ENCODE measurements at places on chromosomes 6 and 20. TPM values are rescaled to one million over a fixed set of nuclear protein-coding genes. Genes with fewer than 3 reads are reported as not detected.

TMEM244 gene
- total RNA-seq = not detected

SPTLC3 gene
- total RNA-seq = 7.8 TPM

GTSF1L gene
- not detected for total RNA-seq

GRCh38 chr6:111437573-111437972 lies 45.4 kb downstream of the REV3L start:
- DNase-seq = no peak

SLC17A2 gene
- total RNA-seq = not detected
